Breast epithelium (tissue), 4 donors: ENCODE measurements at places on chromosomes 16 and 17. TPM values are rescaled to one million over a fixed set of nuclear protein-coding genes. Genes with fewer than 3 reads are reported as not detected.

SLC9A5 gene
- 0.96 TPM for total RNA-seq

SHCBP1 gene
- total RNA-seq: 0.96 TPM

CCL15 gene
- total RNA-seq: not detected

CACNG1 gene
- not detected for total RNA-seq

CHP2 gene
- 0.16 TPM for total RNA-seq

IL34 gene
- total RNA-seq: 7.5 TPM

KAT8 gene
- 67.8 TPM for total RNA-seq

KRTAP3-2 gene
- not detected for total RNA-seq

TERB1 gene
- total RNA-seq: 0.64 TPM

CALB2 gene
- total RNA-seq: 169 TPM

CASKIN1 gene
- not detected for total RNA-seq

CCL1 gene
- not detected for total RNA-seq

KRTAP2-1 gene
- total RNA-seq: not detected

PARD6A gene
- total RNA-seq: 7.2 TPM

TOP2A gene
- 2.0 TPM for total RNA-seq

NUBP1 gene
- 28.8 TPM for total RNA-seq

KREMEN2 gene
- total RNA-seq: not detected

PTGES3L gene
- total RNA-seq: 0.44 TPM

LPO gene
- total RNA-seq: not detected

BCO1 gene
- 0.29 TPM for total RNA-seq

TBC1D3E gene
- total RNA-seq: not detected

HIGD1B gene
- 0.98 TPM for total RNA-seq

IGSF6 gene
- total RNA-seq: 6.7 TPM

STRADA gene
- 33.8 TPM for total RNA-seq

ASPHD1 gene
- total RNA-seq: 2.5 TPM

SLC6A2 gene
- 0.15 TPM for total RNA-seq

TMEM238L gene
- not detected for total RNA-seq

EIF4A3 gene
- 67.9 TPM for total RNA-seq

MGAT5B gene
- total RNA-seq: 0.33 TPM

C17orf100 gene
- total RNA-seq: 0.88 TPM

PRSS53 gene
- 1.3 TPM for total RNA-seq

GAS7 gene
- total RNA-seq: 33.4 TPM

KRT36 gene
- not detected for total RNA-seq

KCNAB3 gene
- 1.3 TPM for total RNA-seq

ADAMTS18 gene
- 0.48 TPM for total RNA-seq

CA4 gene
- total RNA-seq: 12.3 TPM

MEIOC gene
- total RNA-seq: not detected

PLLP gene
- total RNA-seq: 44.6 TPM

CCL16 gene
- not detected for total RNA-seq
